Fibroblast of skin of abdomen (primary cell): ENCODE measurements at places on chromosomes 13 and 19.
A peak's percentile ranks its signal among the peaks of the same experiment; 100 is the strongest.

DNA sequence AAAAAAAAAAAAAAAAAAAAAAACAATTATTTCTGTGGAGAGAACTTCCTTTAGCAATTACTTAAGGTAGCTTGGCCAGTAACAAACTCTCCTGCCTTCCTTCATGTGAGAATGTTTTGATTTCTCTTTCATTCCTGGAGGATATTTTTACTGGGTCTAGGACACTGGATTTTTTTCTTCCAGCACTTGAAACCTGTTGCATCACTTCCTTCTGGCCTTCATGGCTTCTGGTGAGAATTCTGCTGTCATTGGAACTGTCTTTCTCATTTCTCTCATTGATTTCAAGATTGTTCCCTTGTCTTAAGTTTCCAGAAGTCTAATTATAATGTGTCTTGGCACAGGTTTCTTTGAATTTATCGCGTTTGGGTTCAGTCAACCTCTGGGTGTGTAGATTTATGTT is 19.3 kb upstream of the RAB20 start:
- peak; percentile 12 for DNase-seq

- DNase-seq = peak; percentile 41
These were observed 4.3 kb downstream of the RNF113B start for GRCh38 chr13:98172590-98173422.

GRCh38 chr19:13005253-13005652 is 10.0 kb downstream of the NFIX start:
- no peak for DNase-seq

GRCh38 chr19:58021541-58022282 is 12.1 kb upstream of the ZSCAN1 start:
- peak; percentile 13 for DNase-seq

DNA sequence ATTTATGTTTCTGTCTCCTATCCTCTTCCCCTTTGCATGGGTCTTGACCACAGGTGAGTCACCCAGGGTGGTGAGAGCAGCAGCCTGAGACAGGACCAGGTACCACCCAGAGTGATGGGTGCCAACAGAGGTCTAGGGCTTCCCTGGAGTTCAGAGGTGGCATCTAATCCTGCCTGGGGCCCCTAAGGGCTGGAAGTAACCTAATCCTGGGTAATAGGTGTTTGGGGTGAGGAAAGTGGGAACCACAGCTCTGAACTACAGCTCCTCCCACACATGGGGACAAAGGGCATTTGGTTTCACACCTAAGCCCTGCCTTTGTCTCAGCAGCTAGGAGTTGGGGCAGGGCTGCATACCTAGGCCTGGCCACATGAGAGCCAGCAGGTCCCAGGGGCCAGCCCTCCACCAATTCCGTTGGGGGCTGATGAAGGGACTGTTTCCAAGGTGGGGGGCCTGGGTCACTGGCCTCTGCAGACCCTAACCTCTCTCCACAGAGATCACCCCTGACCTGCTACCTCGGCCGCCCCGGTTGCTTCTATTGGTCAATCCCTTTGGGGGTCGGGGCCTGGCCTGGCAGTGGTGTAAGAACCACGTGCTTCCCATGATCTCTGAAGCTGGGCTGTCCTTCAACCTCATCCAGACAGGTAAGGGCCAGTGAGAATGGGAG is 8.0 kb downstream of the SPHK2 start:
- DNase-seq = no peak

GRCh38 chr19:31314849-31315629 is 34.2 kb downstream of the TSHZ3 start:
- no peak for DNase-seq
